MV-4-11 (cell line): ENCODE measurements at places on chromosomes 4 and X.
A peak's percentile ranks its signal among the peaks of the same experiment; 100 is the strongest.

DNA sequence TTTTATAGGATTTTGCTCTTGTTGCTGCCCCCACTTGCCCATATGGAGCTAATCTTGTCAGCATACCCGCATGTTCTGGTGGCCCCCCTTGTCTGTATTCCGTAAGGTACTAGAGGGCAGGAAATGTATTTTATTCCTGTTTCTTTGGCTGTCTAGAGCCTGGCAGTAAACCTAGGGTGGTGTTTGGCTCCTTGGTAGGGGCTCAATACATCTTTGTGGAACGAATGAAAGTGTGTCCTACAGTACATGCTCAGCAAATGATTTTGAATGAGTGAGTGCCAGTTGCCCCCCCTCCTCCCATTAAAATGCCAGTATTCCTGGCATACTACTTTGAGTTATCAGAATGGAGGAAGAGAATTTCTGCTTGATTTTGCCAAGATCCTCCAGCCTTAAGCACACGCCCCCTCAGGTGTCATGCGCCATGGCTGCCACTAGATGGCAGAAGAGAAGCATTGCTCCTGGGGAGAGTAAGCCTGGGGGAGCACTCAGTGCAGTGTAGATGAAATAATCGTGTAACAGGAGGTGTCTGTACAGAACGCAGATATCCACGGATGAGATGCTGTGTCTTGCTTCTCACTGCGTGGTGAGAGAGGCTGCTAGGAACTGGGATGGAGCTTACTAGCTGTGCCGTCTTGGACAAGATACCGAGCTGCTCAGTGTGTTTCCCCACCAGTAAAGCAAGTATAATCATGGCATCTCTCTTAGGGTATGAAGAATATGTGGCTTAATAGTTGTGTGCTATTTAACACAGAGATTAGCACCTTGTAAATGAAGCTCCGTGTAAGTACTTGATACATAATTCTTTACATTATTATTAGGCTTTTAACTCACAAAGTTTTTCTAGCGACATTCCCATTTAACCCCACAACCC is 17.2 kb upstream of the RNF212 start:
- DNase-seq = peak; percentile 74

GRCh38 chr4:13261486-13262257 is 222.5 kb downstream of the RAB28 start:
- no peak for DNase-seq

DNA sequence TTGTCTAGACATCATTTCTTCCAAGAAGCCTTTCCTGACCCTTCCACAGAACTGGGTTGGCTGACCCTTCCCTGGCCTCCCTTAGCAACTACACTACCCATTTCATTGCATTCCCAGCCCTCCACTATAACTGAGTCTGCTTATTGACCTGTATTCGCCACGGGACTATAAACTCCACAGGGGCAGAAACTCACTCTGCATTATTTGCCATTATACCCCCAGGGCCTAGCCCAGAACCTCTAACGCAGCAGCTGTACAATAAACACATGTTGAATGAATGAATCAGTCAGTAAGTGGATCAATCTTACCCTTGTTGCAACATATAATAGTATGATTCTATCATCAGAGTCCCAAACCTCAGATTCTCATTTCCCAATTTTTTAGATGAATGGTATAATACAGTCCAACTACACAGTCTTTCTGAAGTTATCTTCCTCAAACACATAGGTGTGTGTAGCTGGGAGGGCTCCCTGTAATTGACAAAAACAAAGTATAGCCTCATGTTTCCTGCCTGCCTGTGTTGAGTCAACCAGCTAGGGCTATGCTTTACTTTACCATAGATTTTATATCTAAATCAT is 209.3 kb downstream of the CHIC2 start:
- DNase-seq = peak; percentile 83

GRCh38 chr4:79083406-79084010 is 144.3 kb upstream of the PAQR3 start:
- no peak for DNase-seq

- DNase-seq = no peak
These were observed 41.6 kb upstream of the GIMD1 start for GRCh38 chr4:106409901-106410889.

GRCh38 chrX:110748256-110748806 is 47.3 kb downstream of the CHRDL1 start:
- DNase-seq = peak; percentile 88

GRCh38 chr4:174461466-174462106 is 60.7 kb downstream of the HPGD start:
- DNase-seq = no peak

DNA sequence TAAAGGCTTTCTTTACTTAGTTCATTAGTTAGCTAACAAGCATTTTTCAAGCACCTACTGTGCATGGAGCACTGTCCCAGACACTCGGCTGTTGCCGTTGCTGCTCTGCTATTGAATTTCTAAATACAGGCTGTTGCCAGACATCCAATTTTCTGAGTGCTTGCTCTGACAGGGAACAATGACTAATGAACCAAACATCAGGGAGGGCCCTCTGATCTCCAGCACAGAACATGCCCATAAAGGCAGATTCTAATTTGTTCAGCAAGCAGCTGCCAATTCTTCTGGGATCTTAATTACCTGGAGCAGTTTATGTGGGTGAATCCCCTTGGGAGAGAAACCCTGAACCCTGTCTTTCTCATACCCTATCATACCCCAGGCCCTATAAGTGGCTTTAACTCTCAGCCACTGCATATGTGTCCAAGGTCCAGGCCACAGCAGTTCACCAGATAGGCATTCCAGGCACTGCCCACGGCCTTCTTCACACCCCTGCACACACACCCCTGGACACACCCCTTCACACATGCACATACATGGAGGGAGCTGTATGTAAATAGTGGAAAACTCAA is 27.9 kb downstream of the TSC22D3 start:
- DNase-seq = no peak

- DNase-seq = no peak
These were observed 285.5 kb upstream of the ANKRD50 start for GRCh38 chr4:124997991-124998390.

GRCh38 chrX:19629541-19629940 is 114.2 kb upstream of the MAP3K15 start:
- DNase-seq = no peak

GRCh38 chrX:11426712-11427452 is 133.7 kb downstream of the AMELX start:
- no peak for DNase-seq

DNA sequence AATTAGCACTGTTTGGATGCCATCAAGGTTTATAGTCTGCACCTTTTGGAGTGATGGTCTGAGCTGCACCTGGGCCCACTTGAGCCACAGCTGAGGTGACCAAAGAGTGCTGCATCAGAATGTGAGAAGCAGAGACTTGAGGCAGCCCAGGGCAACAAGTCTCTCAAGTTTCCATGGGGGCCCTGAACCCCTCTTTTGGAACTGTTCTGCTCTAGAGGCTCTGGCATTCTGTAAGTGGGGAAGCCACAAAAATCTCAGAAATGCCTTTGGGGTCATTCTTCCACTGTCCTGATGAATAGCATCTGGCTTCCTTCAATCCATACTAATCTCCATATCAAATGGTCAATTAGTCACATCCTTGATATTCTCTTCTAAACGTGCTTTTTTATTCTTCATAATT is 298.4 kb upstream of the MAOA start:
- no peak for DNase-seq

DNA sequence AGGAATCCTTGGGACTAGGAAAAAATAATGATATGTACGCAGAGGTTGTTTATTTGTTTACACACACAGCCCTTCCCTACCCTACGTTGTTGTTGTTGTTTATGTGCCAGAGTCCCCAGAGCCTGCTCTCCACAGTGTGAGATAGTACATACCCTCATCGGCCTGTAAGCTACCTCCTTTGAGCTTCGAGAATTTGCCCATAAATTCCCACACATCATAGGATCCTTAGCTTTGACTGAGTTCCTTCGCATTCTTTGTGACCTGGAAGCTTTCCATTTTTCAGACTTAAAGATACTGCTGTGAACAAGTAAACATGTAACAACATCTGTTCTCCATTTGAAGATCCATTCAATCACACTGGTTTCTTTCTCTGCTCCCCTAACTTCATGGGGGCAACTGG is 114.5 kb downstream of the IRF2 start:
- DNase-seq = no peak

GRCh38 chr4:123014038-123014437 is 91.6 kb upstream of the NUDT6 start:
- DNase-seq = no peak

- DNase-seq = no peak
These were observed 17.4 kb downstream of the VEGFC start for GRCh38 chr4:176775338-176775737.

DNA sequence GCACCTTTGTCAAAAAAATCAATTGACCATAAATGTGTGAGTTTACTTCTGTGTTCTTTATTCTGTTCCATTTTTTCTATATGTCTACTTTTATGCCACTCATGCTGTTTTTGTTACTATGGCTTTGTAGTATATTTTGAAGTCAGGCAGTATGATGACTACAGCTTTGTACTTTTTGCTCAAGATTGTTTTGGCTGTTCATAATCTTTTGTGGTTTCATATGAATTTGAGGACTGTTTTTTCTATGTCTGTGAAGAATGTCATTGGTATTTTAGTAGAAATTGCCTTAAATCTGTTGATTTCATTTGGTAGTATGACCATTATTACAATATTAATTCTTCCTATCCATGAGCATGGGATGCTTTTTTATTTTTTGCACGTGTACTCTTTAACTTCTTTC is 346.8 kb downstream of the PPP3CA start:
- DNase-seq = no peak

DNA sequence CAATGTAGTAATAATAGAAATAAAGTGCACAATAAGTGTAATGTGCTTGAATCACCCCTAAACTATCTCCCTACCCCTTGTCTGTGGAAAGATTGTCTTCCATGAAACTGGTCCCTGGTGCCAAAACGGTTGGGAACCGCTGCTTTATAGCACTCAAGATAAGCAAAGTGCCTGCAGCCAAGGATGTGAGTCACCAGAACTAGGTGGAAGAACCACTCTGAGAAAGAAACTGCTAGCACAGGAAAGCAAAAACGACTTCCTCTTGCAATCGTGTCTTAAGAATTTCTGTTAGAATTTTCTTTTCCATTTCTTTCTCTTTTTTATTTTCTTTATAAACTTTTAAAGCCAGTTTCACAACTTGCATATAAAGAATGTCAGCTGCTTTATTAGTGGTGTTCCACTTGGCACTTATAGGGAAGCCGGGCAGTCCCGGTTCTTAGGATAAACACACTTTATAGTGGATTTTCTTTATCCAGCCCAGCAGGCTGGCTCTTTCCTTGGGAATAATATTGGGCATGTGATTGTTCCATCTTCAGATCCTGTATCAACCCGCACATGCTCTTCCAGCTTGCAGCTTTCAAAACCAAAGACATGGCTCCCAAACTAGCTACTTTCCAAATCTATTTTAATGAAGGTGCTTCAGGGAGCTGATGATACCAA is 32.3 kb upstream of the CXCL8 start:
- DNase-seq = peak; percentile 87

DNA sequence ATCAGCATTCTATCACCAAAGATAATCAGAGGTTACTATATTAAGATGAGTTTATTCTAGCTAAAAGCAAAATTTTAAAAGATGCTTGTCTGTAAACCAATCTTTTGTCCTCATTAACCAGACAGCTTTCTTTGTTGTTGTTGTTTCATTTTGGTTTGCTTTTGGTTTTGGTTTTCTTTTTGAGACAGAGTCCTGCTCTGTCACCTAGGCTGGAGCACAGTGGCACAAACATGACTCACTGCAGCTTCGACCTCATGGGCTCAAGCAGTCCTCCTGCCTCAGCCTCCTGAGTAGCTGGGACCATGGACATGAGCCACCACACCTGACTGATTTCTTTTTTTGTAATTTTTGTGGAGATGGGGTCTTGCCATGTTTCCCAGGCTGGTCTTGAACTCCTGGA is 102.9 kb downstream of the COX18 start:
- DNase-seq = no peak

DNA sequence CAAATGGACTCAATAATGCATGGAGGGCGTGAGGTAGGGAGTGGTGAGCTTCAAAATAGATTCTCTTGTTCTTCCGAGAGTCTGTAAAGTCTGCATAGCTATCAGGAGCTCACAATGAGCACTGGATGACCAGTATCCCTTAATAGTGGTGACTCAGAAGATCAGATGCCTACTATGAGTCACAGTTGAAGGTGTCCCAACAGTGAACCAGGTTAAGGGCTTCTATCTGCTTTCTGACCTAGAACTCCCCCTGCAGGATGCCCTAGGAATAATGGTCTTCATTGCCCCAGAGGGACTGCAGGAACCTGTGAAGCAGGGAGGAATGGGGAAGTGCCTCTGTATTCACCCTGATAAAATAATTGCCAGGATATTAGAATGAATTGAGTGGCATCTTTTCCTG is 22.1 kb downstream of the DGKK start:
- DNase-seq = peak; percentile 3

DNA sequence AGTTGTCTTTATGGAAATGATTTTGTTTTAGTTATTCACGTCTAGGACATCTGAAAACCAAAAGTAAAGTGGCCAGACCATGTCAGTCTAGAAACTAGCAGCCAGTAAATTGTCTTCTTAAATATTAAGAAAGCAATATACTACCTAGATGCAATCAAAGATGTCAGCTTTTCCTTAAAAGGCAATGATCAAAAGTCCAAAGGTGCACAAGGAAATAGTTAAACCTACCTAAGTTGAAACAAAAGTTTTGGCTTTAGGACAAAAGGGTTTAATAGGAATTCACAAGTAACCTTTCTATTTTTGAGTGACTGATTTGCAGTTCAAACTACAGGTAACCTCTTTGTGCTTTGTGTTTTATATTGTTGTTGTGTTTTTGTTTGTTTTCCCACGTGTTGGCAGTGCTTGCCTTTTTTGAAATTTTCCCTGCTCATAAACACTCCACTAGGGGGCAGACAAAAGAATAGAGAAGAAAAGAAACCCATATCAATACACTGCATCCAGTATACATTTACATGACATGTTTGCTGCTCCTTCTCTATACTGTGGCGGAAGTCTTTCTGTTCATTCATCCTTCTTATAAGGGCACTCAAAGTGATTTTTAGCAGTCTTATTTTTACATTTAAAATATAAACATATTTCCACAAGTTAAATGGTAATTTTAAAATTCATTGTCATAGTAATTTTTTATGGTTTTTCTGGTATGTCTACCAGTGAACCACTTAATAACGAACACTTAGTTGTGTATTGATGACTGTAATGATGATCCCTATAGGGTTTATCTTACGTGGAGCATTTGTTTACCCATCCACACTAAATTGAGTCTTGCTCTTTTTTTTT is 62.7 kb downstream of the GAB1 start:
- DNase-seq = peak; percentile 12

DNA sequence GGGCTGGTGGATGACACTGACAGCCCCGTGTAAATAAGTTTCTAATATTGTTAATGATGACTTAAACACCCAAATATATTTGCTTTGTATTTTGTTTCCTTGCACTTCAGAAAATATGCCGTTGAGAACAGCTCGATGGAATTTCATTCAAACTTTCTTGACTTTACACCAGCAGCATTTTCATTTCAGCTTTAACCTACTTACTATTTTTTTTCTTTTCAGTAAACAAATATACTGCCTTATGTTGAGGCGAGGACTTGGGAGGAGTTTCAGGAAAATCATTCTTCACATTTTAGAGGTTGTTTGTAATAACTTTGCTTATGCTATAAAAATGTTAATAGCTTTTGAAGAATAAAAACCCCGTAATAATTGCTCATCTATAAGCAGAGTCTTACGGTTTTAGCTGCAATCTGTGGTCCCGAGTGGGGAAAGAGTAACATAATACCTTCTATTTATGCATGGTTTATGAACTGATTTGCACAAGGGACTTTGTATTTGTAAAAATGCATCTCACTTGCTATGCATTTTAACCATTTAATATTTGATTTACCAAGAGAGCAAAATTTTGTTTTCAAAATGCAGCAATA is 14.1 kb upstream of the TENM3 start:
- no peak for DNase-seq
